ENCODE measurements at places on chromosomes 7 and 10. TPM values are rescaled to one million over a fixed set of nuclear protein-coding genes. Genes with fewer than 3 reads are reported as not detected.

DNA sequence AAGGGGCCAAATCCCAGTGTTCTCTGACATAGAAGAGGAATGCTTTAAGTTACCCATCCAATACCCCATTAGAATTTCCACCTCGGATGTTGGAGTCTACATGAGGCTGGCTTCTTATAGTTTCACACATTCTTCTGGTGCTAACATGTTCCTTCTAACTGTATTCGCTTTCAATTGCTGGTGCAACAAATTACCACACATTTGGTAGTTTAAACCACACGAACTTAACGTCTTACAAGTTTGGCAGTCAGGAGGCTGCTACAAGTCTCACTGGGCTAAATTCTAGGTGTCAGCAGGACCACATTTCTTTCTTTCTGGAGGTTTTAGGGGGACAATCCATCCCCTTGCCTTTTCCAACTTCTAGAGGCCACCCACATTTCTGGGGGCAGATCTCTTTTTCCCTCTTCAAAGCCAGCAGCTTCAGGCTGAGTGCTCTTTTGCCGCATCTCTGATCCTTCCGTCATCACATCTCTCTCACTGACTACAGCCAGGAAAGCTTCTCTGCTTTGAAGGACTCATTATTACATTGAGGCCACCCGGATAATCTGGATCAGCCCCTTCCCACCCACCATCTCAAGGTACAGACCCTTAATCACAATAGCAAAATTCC, 5.1 kb upstream of the MACC1 start:
- no peak for DNase-seq

GRCh38 chr7:40747856-40748255, 613.1 kb downstream of the SUGCT start:
- DNase-seq: no peak

DNA sequence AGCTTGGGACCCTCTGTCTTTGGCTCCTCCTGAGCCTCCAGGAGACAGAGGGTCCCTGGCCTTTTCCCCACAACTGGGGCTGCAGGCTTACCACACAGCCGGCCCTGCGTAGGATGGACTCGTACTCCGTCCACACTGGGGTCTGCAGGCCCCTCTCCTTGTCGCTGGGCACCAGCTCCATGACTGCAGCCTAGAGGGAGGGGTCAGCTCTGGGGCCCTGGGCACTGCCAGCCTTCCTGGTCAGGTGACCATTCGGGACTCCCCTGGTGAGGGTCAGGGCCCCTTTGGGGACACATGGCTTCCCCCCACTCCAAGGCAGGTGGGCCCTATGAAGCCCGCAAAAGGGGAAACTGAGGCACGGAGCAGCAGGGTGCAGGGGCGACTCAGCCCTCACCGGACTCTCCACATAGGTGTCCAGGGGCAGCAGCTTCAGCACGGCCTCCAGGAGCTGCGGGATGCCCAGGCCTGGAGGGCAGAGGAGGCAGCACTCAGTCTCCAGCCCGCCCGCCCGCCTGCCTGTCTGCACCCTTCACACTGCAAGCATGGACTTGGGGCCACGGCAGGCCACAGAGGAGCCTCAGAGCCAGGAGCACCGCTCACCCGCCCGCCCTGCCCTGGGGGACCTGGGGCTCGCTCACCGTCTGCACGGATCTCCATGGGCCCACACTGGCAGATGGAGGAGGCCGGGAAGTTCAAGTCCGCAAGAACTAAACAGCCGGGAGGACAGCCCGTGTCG, 1.1 kb downstream of the FUOM start:
- no peak for DNase-seq

Gene KCND2
- 0.04 TPM for total RNA-seq

Gene DNAJC12
- total RNA-seq: 18.2 TPM

DNA sequence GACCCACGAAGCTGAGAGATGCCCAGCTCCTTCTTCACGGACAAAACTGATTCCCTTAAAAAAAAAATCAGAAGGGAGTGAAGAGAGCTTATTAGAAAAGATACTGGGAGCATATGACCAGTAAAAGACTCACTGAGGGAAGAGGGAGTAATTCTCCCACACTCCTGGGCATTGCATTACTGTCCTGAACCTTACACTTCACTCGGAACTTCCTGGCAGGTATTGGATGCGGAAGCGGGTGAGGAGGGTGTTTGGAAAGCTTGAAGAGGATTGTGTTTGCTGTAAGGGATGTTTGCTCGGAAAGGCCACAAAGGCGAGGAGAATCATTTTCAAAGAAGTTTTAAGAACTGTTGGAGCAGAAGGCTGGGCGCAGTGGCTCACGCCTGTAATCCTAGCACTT, 375 bp downstream of the HKDC1 start:
- no peak for DNase-seq

DNA sequence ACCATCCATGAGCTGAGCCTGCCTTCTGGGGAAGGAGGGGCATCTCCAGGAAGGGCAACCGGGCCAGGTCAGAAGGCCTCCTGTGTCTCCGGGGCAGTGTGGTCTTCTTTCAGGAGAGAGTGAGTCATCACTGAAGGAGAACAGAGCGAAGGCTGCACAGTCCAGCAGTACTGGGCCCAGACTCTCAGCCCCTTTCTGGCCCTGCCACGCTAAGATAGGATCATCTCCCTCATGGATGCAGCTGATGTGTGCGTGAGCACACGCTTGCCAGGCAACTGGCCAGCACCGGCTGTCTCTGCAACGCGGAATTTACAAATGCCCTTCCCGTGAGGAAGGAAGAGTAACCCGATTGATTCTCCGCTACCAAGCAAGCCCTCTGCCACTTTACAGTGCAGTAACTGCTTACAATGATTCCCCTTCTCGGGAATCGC, 328.2 kb downstream of the TNS3 start:
- peak; percentile 73 for DNase-seq

- no peak for DNase-seq
Observed at GRCh38 chr7:121103086-121103485, 114.6 kb downstream of the CPED1 start.

- no peak for DNase-seq
Observed at GRCh38 chr7:109873296-109873695, 1217.6 kb upstream of the LRRN3 start.

- peak; percentile 73 for DNase-seq
Observed at GRCh38 chr7:123643495-123644441, 11.9 kb upstream of the LMOD2 start.

DNA sequence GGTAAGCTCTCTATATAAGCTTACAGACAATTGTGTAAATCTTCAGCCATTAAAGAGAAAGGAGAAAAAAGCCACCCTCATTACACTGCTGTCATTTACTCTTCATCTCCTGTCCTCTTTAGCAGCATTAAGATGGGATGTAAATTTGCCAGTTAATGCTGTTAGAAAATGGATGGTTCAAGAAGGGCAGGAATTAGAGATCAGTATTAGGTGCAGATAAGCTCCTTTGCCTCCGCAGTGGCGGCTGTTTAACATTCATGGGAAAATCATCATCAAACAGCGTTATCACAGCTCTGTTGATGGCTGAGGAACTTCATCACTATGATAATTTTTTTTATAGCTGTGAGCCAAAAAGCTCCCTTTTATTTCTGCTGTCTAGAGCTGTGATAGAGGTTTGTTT, 61.8 kb upstream of the FAM204A start:
- no peak for DNase-seq

Gene WNT8B
- not detected for total RNA-seq

All from H4 (cell line).